GM04503 (cell line): ENCODE measurements at places on chromosomes 5 and 9.

DNA sequence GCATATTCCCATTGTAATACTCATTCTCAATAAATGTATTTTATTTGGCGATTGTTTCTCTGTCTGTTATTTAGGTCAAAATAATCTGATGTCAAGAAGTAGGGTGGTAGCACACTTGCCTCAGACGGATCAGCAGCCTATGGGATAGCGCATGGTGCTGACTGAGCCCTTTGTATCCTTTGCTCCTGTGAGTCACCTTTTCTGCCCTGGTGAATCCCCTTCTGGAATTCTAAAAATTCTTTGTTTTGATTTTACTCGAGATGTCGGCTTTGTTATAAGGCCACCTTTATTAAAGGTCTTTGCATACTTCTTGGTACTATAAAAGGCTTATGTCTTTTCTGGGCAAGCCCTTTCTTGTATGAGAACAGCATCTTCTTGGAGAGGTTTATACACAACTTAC, 1187.8 kb downstream of the CDH9 start:
- no peak for DNase-seq

- no peak for DNase-seq
Observed at GRCh38 chr5:72085319-72085718, 22.0 kb upstream of the MAP1B start.

DNA sequence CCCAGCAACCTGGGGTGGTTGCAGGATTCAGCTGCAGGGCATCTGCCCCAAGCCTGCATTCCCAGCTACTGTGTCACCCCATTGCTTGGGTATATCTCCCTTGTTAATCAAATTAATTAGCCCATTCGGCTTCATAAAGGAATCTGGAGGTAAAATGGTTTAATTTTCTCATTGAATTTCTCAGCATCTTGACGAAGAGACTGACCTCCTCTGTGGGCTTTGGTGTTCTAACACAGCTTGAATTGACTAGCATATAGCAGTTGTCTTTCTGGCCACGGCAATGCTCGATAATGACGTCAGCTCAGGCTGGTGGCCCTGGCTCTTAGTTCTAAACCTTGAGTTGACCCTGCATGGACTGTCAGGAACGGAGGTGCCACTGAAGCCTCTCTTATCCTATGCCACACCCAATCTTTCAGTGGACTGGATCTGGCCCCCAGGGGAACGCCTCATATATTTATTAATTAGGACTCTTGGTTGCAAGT, 72.4 kb downstream of the MSX2 start:
- DNase-seq = no peak

DNA sequence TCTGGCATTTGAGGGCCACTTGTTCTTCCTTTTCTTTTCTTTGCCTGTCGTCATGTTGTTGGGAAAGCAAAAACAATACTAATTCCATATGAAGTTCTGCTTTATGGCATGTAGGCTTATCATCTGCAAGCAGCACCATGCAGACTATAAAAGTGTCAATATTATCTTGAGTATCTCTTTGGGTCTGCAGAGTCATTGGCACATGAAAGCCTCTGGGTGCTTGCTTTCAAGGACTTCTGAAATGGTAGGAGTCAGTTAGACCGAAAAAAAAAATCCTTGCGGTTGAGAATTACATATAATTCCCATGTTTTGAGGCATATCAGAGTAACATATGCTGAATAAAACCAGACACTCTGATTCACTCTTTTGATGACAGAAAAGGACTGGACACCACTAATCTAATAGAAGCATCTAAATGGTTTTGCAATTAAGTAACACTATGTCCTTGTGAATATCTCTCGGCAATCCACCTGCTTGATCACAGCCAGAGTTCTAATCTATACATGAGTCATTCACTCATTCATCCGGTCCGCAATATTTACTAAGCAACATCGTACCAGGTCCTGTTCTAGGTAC, 44.4 kb downstream of the GNAQ start:
- DNase-seq = no peak

- no peak for DNase-seq
Observed at GRCh38 chr5:38800515-38800914, 45.3 kb upstream of the OSMR start.

- DNase-seq = no peak
Observed at GRCh38 chr9:27065288-27065687, 43.7 kb upstream of the TEK start.

DNA sequence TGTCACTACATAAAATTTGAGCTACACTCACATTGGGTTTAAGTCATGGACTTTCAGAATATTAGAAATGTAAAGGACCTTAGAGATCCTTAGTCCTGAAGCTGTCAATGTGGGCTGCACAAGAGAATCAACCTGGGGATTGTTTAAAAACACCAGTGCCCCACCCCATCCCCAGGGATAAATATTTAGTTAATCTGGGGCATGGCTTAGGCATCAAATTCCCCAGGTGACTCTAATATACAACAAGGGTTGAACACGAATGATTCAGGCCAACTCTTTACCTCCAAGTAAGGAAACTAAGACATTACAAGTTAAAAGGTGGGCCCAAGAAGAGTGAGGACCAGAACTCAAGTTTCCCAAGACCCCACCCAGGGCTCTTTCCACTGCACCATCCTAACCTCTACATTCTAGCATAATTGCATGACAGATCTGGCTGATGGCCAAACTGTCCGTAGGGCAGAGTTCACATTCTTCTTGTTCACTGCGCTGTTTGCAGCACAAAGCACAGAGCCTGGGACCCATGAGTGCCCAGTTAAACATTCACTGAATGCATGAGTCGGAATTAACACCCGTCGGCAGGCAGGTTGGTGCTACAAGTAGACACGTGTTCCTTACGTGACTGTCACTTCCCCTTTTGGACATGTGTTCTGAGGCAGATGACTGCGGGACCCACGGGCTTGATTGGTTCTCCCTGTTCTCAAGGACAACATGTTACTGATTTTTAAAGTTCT, 25.2 kb downstream of the CYFIP2 start:
- DNase-seq = no peak

DNA sequence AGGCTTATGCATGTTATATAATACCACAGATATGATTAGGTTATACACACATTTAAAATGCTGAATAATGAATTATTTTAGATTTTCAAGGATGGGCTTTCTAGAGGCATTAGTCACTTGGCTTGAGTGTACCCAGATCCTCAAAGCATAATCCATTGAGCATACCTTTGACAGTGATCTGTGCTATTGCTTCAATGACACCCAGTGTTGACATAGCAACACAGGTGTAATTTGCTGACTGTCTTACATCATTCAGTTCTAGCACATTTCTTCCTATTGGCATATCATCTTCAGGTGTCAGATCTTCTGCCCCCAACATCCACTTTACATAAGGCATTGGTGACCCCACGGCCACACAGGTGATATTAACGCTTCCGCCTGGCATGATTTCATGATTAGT, 721.5 kb upstream of the DMAC1 start:
- no peak for DNase-seq

DNA sequence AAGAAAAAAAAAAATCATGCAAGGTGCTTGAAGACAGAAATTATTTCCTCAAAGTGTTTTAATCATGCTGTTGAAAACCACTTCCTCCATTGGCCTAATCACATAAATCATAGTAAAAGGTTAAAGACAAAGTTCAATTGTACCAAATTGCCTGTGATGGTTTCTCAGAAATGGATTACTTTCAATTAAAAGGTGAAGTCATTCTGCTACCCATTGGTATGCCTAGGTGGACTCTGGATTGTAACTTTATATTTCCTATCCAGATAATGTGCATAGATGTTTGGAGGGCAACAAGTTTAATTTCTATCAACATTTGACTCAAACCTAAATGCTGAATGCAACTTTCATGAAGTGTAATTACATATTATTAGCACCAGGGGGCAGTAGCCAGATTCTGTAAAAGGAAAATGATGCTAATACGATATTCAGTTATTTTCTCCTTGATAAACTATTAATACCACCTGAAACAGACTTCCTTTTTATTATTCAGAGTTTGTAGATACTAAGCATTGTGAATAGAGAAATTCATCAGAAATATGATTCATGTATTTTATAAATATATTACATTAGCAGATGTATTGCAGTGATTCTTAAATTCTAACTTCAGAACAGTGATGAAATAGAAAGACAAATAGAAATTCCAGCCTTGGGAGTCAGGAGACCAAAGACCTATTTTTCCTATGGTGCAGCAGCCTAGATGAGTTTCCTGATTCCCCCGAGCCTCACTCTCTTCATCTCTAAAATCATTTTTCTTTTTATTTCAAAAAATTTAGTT, 148.2 kb downstream of the CAAP1 start:
- DNase-seq = no peak
